ENCODE measurements at places on chromosomes 3 and 15.

- DNase-seq = no peak
These were observed 83.4 kb upstream of the EPHA6 start for GRCh38 chr3:96731031-96731430.

DNA sequence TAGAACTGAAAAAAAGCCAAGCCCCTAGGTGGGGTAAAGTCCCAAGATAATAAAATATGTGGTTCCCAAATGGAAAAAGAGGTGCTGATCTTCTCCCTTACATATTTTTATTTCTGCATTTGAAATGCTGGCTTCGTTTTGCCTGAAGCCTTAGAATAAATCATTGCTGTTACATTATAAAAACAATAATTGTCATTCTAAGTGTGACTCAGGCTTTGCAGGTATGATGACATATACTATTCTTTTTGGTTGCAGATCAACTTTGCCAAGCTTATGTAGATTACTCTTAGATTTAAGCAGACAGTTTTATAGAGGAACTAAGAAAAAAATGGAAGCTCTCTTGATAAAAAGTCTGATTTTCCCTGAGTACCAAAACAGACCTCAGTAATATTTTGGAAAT lies 7.5 kb downstream of the IDH3A start:
- DNase-seq = no peak

GRCh38 chr3:14323401-14324223 lies 78.8 kb upstream of the SLC6A6 start:
- no peak for DNase-seq

GRCh38 chr3:39101022-39101689 lies 6.3 kb downstream of the GORASP1 start:
- no peak for DNase-seq

DNA sequence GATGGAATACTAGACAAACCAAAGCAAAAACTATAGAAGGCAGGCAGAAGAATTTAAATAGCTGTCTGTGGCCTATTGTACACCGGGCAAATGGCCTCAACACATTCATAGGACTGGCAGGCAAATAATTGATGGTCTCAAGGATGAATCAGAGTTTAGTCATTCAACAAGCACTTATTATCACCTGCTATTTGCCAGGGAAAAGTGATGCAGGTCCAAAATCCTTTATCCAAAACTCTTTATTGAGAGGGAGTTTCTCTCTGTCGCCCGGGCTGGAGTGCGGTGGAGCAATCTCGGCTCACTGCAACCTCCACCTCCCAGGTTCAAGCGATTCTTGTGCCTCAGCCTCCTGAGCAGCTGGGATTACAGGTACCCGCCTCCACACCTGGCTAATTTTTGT lies 2.3 kb downstream of the EIF2AK4 start:
- DNase-seq = no peak

GRCh38 chr3:182818296-182818978 lies 25.1 kb downstream of the ATP11B start:
- no peak for DNase-seq

- no peak for DNase-seq
These were observed 25.9 kb downstream of the AGTR1 start for GRCh38 chr3:148723631-148724030.

DNA sequence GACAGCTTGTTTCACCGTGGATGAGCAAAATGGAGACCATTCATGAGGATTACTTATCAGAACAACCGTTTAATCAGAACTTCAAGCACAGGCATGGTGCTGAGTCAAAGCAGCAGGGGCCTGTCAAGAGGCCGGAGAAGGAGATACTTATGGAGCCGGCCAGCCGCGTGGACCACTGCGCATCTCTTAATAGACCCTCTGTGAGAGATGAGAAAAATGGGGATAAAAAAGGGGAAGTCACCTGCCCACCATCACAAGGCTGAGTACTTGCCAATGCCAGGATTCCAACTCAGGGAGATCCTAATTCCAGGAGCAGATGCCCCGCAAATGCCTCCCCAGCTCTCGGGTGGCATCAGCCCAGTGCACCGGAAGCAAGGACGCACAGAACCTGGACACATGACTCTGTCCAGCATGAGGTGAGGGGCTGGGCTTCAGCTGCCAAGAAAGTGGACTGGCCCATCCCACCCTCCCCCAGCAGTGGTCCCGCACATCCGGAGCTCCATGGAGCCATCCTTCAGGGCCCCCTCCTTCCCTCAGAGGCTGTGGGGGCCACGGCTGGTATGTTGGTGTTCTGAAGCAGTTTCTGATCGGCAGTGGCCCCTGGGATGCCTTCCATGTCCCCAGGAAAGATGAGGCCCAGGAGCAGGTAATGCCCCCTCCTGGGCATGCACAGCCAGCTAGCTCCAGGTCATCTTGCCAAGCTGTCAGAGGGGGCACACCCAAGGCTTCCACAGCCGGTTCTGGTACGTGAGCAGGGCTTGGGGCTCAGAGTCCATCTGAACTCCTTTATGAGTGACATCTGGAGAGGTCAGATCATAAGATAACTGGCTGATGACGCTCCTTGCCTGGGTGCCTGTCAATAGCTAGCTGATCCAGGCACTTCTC lies 143.8 kb downstream of the ATP10A start:
- no peak for DNase-seq

- no peak for DNase-seq
These were observed 126.5 kb downstream of the TCF12 start for GRCh38 chr15:57044970-57045369.

GRCh38 chr15:79230766-79231165 lies 51.8 kb upstream of the ANKRD34C start:
- no peak for DNase-seq

GRCh38 chr15:97470417-97470816 lies 490.1 kb upstream of the ARRDC4 start:
- no peak for DNase-seq

GRCh38 chr3:169812332-169813235 lies at the start of the genes LRRC34 and LRRIQ4:
Gene LRRC34 (minus strand): TSS chr3:169812904. CDS start chr3:169812548, 356 bp downstream.
Gene LRRIQ4 (plus strand): TSS chr3:169812870. CDS start chr3:169821922, 9,052 bp downstream.
- peak; percentile 84 for DNase-seq

GRCh38 chr3:38353151-38353550 lies 6.6 kb downstream of the XYLB start:
- no peak for DNase-seq

- no peak for DNase-seq
These were observed 5.0 kb downstream of the GPR156 start for GRCh38 chr3:120280026-120280425.

- no peak for DNase-seq
These were observed 532.5 kb upstream of the KCNMB2 start for GRCh38 chr3:178003756-178004155.

DNA sequence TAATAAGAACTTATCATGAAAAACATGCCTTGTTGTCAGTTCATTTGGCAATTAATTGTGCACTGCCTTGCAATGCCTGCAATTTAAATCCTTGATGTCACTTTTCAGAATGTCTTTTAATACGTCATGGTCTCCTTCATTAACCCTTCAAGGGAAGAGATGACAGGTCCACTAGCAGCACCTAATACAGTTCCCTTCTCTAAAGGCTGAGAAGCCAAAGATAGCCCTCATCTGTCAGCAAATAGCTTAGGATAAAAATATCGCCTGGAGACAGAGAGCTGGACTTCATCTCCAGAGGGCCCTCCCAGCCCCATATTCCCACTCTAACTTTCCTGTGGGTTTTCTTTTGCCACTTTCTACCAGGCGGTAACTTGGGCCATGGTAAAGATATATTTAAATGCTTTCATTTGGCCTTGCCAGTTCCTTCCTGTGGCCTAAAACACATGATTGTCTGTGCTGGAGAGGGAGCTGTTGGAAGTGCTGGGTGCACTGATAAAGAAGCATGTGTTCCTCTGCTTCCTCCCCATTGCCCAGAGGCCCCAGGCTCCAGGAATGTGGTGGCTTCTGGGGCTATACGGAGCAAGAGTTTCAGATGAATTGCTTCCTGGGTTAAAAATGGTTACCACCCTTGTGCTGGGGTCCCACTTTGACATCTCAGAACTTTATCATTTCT lies 76.3 kb upstream of the UMPS start:
- DNase-seq = no peak

- no peak for DNase-seq
These were observed 26.6 kb downstream of the IGF2BP2 start for GRCh38 chr3:185797993-185798830.

- no peak for DNase-seq
These were observed 249.9 kb downstream of the DOCK3 start for GRCh38 chr3:50924638-50925037.

- DNase-seq = no peak
These were observed 173.3 kb upstream of the GOLIM4 start for GRCh38 chr3:168269001-168269400.

DNA sequence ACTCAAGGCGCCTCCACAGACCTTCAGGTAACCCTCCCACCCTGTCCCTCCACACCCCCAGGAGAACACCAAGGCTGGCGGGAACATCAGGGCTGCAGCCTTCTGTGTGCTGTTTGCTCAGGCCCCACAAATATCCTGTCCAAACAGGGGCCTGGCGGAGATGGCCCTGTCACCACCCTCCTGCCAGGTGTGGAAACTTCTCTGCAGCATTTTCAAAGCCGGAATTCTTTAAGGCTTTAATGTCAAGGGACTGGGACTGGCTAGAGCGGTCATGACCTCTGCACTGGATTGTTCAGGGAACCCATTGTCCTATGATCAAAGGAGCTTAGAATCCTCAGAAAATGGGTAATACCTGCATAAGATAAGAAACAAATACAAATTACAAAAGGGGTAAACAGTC lies 46.6 kb downstream of the FBLN2 start:
- DNase-seq = no peak

- no peak for DNase-seq
These were observed 60.5 kb upstream of the GLCE start for GRCh38 chr15:69099941-69100340.

DNA sequence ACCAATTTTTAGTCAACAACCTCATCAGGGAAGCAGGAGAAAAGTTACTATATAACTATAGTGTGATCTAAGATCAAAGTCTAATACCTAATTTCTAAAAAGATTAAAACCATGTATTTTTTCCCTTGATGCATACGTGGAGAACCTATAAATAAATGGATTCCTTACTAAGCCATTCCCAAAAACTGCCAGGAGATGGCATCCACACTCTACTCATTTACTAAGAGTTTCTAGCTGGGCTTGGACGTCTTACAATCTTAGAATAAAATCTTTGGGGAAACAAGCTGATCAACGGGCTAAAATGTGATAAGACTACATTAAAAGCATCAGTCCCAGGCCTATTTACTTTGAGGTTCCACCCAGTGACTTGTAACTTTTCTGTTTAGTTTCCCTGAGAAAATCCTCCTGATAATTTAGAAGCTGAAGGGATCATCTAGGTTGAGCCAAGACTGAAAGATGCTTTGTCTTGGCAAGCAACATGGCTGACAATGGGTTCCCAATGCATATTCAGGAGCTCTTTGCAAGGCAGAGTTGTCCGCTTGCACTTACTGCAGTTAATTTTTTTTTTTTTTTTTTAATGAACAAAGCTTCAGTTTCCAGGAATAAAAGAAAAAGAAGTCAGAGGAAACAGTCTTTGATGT lies 85.5 kb upstream of the FGF12 start:
- DNase-seq = no peak

DNA sequence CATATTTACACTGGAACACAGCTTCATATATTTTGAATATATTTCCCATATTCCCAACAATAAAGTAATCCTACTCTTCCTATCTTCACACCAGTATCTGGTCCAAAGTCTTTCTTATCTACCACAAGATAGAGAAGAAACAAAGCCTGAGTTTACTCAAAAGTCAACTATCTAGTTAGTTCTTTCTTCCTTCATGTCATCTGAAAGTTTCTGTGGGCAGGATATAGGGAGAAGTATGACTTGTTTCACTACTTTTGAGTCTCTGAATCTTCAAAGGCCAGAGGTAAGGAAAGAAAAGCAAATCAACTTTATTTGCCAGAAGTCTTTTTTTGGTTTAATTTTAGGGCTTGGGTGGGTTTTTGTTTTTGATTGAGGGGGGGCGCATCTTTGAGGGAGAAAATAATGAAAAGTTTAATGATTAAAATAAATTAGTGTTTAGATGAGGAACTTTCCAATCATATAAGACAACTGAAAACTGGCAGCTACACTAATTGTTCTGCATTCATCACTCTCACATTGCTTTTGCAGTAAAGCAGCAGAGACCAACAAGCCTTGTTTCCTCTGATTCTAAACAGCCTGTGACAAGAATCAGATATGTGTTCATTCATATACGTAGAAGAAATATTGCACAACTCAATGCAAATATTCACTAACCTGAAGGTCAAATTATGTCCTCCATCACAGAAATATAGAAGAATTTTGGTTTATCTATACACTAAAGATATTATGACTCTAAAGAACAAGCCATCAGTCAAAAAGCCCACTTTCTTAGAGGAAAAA lies 421.4 kb downstream of the SHQ1 start:
- DNase-seq = no peak

- DNase-seq = no peak
These were observed 8.6 kb upstream of the MAP2K5 start for GRCh38 chr15:67533873-67534272.

DNA sequence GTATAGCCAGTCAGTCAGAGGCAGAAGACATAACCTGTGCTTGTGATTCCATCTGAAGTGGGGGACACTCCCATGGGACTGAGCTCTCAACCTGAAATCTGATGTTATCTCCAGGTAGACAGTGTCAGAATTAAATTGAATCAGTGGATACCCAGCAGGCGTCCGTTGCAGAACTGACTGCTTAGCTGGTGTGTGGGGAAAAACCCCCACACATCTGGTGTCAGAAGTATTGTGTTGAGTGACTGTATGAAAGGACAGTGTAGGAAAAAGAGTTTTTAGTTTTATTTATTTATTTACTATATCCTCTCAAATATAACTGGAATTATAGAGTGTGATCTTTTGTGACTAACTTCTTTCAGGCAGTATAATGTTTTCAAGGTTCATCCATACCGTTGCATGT lies 10.4 kb downstream of the KPNA4 start:
- no peak for DNase-seq

- DNase-seq = no peak
These were observed 45.5 kb downstream of the TFG start for GRCh38 chr3:100754563-100755334.

- DNase-seq = no peak
These were observed 311.6 kb upstream of the CNTN4 start for GRCh38 chr3:1787094-1787493.

GRCh38 chr3:178901204-178901603 lies 170.4 kb downstream of the ZMAT3 start:
- DNase-seq = no peak

DNA sequence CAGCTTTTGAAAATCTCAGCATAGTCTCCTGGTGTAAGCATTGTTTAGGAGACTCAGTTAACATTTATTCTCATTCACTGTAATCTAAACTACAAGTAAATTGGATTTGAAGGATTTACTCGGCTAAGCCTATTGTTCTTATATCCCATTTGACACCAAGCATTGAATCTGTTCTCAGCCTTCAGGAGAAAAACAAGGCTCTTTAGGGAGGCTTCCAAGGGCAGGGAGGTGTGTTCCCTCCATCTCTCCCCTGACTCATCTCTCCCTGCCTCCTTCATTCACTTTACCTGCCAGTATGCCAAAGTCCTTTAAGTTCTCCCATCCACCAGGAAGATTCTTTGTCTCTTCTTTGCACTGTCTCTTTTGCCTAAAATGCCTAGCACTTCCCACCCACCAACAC lies 347.8 kb downstream of the MFSD1 start:
- no peak for DNase-seq

DNA sequence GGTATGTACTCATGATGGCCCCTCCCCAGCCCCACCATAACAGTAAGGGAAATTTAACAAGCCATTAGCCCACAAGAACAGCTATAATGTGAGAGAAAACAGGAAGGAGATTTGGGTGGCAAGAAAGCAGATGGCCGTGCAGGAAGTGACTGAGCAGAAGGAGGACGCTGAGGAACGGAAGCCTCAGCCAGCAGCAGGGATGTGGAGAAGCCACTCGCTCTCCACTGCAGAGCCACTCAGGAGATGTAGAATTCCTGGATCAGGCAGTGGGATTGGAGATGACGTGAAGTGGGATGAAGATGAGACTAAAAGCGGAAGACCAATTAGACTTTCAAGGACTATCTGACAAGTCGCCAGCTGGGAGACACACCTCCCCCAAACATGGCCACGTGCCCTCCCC lies 31.2 kb downstream of the PRR23E start:
- DNase-seq = no peak
